ENCODE measurements at places on chromosomes 7 and 10.

DNA sequence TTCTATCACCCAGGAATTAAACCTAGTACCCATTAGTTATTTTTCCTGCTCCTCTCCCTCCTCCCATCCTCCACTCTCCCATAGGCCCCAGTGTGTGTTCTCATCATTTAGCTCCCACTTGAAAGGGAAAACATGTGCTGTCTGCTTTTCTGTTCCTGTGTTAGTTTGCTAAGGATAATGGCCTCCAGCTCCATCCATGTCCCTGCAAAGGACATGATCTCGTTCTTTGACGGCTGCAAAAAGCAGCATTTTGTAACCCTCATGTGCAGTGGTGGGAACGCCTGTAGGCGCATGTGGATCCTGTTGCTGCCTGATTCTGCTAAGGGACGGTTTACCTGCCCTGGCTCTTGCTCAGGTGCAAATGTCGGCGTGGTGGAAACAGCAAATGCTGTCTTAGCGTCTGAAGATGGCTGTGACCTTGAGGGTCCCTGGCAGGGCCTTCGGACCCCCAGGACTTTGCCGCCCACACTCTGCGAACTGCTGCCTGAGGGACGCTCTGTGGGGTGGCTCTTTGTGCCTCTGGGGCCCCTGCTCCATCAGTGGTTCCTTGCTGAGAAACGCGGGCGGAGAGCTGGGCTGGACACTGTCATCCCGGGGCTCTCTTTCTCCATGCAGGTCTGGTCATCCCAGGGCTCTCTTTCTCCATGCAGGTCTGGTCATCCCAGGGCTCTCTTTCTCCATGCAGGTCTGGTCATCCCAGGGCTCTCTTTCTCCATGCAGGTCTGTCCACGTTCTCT lies 5.6 kb upstream of the MTG1 start:
- DNase-seq, result no peak

DNA sequence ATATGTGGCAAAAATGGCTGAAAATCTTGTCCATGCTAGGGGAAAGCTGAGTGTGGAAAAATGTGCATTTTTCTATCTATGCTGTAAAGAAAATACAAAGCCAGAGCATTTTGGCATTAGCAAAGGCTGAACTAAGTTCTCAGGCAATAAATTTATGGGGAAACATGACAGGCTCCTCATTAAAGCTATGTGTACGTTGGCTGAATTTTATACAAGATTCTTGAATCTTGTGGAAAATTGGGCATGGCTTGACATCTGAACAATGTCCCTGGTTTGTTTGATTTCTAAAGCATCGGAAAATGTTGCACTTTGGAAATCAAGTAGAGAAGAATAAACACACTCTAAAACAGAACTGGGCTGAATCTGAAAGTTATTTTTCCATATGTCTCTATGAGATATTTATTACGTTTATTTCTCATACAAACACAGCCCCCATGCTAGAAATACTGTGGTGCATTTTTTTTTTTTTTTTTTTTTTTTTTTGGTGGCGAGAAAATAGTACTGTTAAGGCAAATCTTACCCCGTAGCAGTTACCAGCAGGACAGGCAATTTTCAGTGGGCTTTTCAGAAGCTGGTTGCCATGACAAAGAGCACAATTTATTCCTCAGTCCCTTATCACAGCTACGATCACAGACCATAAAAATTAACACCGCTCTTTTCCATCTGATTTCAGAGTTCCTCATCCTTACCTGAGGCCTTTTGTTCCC lies 16.9 kb downstream of the CPA1 start:
- DNase-seq, result no peak

DNA sequence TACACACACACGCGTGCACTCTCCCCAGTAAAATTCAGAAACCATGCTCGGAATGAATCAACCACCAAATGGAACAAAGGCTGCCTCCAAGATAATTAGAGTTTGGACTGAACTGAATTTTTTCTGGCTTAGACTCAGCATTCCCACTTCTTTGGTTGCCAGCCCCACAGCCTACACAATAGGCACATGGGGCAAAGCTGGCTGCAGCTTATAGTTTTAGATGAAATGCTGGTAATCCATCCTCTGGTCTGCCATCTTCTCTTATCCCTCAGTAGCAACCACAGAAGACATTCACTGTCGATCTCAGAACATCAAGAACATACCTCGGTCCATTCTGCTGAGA lies 44.2 kb downstream of the PDE1C start:
- no peak for DNase-seq

GRCh38 chr10:10332786-10333185 lies 684.9 kb upstream of the CELF2 start:
- no peak for DNase-seq

- DNase-seq, result no peak
Measured at GRCh38 chr7:92944633-92945032, 108.3 kb upstream of the CDK6 start.

DNA sequence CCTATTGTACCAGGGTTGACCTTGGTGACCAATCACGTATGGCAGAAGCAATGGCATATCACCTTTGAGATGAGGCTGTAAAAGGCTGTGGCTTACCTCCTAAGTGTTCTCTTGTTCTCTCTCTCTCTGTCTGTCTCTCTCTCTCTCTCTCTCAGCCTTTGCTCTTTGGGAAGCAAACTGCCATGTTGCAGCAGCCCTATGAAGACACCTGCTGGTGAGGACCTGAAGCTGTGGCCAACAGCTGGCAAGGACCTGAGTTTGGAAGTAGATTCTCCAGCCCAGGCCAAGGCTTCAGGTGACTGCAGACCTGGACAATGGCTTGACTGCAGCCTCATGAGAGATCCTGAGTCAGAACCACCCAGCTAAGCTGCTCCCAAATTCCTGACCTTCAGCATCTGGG lies 161.4 kb downstream of the GPAM start:
- no peak for DNase-seq

DNA sequence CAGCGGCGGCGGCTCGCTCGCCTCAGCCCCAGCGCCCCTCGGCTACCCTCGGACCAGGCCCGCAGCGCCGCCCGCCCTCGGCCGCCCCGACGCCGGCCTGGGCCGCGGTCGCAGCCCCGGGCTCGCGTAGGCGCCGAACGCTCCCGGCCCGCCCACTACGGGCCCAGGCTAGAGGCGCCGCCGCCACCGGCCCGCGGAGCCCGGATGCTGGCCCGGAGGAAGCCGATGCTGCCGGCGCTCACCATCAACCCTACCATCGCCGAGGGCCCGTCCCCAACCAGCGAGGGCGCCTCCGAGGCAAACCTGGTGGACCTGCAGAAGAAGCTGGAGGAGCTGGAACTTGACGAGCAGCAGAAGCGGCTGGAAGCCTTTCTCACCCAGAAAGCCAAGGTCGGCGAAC lies 18.2 kb upstream of the TSPAN33 start:
- no peak for DNase-seq

- no peak for DNase-seq
Measured at GRCh38 chr7:142496545-142496991, 238.7 kb upstream of the PRSS58 start.

DNA sequence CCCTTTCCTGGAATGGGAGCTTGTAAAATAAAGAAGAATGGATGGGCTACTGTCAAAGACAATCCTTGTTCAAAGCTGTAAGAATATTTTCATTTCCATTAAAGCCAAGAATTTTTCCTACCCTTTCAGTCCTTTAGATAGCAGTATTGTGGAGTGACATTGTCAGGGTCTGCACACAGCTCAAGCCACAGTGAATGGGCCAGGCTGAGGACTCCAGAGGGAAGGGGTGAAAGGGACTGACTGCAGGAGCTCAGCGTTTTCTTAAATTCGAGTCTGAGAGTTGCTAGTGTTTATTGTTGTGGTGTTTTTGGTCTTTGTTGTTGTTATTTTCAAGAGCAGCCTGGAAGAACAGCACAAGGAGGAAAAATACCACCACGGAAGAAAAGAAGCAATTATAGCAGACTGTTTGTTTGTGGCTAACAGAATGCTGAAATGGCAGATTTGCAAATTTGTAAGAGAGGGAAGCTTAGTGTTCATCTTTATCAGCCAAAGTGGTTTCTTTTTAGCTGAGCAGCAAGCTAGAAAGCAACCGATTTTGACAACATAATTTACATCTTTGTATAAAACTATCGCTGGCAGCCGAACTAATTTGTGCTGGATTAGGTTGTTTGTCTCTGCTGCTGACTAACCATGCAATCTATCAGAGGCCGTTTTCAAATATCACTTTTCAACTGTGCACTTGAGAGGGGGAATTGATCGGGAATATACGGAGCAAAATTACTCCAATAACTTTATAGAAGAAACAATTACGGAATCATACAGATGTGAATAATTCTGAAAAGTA lies 192.1 kb downstream of the LRMDA start:
- no peak for DNase-seq

GRCh38 chr7:118040562-118040961 lies 143.4 kb upstream of the LSM8 start:
- no peak for DNase-seq

GRCh38 chr10:17206210-17206709 lies 4.8 kb upstream of the TRDMT1 start:
- peak; percentile 66 for DNase-seq

- DNase-seq, result no peak
Measured at GRCh38 chr7:96440328-96440727, 118.4 kb upstream of the SLC25A13 start.

GRCh38 chr7:30660331-30661255 lies 21.7 kb downstream of the CRHR2 start:
- DNase-seq, result no peak

GRCh38 chr10:12405342-12406320 lies 56.3 kb downstream of the CAMK1D start:
- no peak for DNase-seq

DNA sequence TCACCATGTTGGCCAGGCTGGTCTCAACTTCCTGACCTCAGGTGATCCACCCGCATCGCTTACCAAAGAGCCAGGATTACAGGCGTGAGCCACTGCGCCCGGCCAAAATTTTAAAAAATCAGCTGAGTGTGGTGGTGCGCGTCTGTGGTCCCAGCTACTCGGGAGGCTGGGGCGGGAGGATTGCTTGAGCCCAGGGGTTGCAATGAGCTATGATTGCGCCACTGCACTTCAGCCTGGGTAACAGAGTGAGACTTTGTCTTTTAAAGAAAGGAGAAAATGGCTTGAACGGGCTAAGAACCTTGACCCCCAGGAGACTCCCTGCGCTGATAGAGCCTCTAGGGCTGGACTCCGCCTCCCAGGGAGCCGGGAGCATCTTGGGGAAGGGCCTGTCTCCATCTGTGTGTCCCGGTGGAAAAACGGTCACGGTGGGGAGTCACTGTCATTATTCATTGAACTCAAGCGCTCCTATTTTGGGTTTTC lies 760 bp upstream of the KCTD7 start:
- no peak for DNase-seq

DNA sequence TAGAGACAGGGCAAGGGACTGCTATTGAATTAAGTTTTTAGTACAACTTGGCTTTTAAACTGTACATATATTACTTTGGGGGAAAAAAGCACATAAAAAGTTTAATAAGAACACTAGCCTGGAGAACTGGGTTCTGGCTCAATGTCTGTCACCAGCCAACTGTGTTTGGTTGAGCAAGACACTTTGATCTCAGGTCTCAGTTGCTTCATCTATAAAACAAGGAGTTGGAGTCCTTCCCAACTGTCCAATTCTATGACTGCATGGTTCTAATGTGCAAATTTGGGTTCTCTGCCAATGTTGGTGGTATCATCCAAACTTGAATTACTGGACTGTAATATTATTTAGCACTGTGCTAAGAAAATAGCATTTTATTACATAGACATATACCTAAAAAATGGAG lies 50.3 kb downstream of the ATXN7L1 start:
- no peak for DNase-seq

- DNase-seq, result no peak
Measured at GRCh38 chr7:116522247-116522646, 2.6 kb upstream of the CAV1 start.

DNA sequence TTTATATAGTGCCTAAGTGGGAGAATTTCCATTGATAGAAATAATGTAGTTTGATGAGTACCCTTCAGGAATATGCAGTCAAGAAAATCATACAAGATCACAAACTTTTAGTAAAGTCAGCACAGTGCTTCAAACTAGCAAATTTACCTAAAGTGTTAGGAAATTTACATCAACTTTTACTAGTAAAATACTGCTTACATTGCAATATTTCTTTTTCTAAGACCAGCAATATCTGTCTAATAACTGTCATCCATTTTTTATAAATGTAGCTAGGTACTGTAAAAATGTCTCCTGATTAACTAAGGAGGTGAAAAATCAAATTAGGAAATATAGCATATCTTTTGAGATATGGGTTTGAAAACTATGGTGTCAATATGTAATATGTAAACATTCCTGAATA lies 405.4 kb downstream of the MDFIC start:
- DNase-seq, result no peak

DNA sequence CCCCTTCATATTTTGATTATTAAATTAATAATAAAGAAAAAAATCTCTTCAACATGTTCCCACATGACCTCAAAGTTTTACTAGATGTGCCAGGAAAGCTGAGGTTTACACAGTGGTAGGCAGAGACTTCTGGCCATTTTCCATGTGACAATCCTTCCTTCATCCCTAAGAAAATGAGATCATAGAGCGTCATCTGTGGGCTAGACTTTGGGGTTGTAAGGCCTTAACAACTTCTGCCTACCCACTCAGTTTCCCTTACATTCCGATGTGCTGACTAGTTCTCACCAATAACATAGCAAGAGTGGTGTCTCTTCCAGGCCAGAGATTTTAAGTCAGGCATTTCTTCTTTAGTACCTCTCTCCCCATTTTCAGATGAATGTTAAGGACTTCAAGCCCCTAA lies 171.1 kb upstream of the PHF14 start:
- no peak for DNase-seq

GRCh38 chr10:121774404-121774803 lies 153.4 kb downstream of the ATE1 start:
- DNase-seq, result no peak

- DNase-seq, result no peak
Measured at GRCh38 chr10:113047151-113047550, 97.1 kb downstream of the TCF7L2 start.

- DNase-seq, result no peak
Measured at GRCh38 chr7:151774951-151775350, 102.0 kb downstream of the PRKAG2 start.

DNA sequence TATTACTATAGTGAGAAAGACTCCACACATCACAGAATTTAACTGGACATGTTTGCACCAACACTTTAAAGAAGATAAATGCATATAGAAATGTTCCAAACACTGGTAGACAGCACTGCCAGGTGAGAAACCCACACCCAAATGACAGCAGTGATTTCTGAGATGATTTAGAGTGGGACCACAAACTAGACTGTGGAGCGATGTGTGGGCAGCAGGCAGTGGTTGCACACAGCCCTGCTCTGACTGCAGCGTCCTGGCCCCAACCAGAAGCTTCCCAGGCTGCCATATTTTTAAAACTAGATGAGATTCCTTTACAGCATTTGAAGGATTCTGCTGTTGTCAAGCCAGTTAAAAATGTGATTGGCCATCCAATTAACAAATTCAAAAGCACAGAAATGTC lies 47.7 kb upstream of the COMMD3 start:
- DNase-seq, result peak; percentile 45

GRCh38 chr7:99340659-99341058 lies 15.0 kb downstream of the ARPC1A start:
- no peak for DNase-seq
